ENCODE measurements at places on chromosomes 6 and 20.

DNA sequence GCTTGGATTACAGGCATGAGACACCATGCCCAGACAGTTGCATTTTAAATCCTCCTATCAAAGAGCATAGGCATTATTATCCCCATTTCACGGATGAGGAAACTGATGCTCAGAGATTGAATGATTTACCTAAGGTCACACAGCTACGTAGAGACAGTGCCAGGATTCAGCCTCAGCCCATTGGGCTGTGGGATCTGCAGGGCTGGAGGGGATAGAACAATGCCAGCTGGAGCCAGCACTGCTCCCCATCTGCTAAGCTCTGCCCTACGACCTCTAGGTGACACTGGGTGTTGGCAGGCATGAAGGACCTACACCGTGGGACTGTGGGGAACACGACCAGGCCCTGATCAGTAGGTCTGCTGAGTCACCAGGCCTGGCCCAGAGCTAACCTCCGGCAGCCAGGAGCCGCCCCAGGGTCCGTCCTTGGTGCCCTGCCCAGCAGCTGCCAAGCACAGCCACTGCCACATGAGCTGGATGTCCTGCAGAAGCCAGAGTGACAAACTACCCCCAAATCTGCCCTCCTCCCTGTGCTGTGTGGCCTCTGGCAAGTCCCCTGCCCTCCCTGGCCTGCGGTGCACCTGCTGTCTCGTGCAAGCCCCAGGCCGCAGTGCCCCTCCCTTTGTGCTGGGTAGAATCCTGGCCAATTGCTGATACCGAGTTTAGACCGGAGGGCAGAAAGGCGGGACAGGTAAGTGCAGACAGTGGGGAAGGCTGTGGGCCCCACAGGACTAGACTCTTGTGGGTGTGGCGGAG, 47.6 kb upstream of the PTGIS start:
- no peak for DNase-seq

DNA sequence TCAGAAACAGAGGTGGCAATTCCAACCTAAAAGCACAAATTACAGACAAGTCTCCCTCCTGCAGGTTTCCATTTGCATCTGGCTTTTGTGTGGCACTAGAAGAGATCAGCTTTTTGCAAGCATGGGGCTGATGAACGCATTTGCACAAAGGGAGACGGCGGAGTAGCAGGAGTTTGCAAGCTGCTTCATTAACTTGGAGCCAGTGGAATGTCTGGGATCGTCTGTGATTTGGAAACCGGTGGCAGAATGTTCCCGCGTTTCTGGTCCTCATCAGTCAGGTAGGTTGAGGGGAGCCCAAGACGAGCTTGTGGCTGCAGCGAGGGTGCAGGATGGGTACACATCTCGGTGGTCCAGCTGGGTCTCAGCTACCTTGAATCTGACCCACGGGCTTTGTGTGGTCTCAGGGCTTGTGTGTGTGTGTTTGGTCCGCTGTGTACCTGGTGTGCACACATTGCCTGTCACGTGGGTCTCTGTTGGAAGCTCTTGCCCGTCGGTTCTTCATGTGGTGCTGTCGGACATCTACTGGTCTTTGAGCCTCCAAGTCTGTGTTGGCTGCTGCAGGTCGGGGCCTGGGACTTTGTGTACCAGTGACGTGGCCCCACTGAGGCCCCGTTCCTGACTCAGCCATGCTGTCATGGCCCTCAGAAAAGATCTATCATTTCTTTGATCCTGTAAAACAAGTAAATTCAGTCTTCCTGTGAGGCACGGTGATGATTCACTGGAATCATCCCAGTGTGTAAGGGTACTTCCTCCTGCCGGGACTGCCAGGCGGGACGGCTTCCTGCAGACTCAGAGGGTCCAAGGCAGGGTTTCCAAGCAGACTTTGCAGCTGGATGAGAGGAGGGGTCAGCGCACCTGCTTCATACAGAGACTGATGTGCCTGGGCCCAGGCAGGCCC, 12.4 kb upstream of the MYT1 start:
- DNase-seq, result no peak

- peak; percentile 11 for DNase-seq
Measured at GRCh38 chr6:121055572-121056163, 278.6 kb downstream of the TBC1D32 start.

DNA sequence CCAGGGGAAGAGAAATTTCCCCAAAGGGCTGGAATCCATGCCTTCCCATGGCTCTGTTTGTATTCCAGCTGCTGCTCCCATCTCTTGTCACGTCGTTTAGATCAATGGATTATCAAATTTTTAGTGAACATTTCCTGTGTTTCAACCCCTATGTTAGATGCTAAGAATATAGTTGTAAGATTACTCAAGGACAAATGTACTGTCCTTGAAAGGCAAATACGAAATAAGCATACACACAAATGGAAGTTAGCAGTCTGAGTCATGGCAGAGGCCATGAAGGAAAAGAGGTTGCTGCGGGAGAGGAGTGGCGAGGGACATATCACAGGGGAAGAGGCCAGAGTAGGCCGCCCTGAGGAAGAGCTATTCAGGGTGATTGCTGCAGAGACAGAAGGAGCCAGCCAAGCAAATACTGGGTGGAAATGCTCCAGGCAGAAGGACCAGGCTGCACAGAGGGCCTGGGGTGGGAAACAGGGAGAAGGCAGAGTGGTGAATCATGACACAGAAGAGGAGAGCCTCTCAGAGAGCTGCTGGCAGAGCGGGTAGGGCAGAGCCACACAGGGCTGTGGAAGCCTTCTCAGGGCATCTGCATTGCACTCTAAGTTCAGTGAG, 219.2 kb upstream of the LRFN2 start:
- DNase-seq, result no peak

DNA sequence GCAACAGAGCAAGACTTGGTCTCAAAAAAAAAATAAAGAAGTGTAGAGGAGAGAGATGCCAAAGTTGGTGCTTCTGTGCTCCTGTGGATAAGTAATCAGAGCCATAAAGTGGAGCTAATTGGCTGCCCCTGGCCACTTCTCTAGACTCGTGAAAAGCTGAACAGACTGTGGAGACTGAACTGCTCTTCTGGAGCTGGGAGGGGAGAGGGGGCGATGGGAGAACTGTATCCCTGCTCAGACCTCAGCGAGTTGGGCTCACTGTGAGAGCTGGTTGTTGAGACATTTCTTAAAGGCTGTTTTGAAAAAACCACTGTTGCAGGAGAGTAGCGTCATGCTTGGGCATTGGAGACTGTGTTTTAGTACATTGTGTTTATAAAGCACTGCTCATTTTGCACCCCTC, 125.7 kb downstream of the TCP11 start:
- DNase-seq, result no peak

GRCh38 chr6:154399097-154399496, 42.5 kb upstream of the IPCEF1 start:
- no peak for DNase-seq

DNA sequence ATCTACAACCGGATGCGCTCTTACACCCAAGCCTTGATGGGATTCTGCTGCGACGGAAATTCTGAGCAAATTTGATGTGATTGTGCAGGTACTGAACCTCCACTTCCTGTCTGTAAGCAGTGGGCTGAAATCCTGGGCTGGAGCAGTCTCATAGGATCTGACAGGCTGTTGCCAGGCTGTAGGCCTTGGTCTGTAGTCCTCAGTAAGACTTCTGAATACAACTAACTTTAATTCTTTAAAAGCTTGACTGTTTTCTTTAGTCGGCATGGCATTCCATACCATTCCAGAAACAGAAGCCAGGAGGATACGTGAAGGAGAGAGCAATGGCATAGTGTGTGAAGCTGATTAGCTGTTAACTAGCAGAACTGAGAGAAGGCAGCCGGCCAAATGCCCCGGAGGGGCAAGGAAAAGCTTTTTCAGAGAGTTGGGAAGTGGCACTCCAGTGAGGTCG, 68.3 kb downstream of the ADTRP start:
- DNase-seq, result no peak

GRCh38 chr6:106702451-106703110, 73.2 kb downstream of the QRSL1 start:
- no peak for DNase-seq

DNA sequence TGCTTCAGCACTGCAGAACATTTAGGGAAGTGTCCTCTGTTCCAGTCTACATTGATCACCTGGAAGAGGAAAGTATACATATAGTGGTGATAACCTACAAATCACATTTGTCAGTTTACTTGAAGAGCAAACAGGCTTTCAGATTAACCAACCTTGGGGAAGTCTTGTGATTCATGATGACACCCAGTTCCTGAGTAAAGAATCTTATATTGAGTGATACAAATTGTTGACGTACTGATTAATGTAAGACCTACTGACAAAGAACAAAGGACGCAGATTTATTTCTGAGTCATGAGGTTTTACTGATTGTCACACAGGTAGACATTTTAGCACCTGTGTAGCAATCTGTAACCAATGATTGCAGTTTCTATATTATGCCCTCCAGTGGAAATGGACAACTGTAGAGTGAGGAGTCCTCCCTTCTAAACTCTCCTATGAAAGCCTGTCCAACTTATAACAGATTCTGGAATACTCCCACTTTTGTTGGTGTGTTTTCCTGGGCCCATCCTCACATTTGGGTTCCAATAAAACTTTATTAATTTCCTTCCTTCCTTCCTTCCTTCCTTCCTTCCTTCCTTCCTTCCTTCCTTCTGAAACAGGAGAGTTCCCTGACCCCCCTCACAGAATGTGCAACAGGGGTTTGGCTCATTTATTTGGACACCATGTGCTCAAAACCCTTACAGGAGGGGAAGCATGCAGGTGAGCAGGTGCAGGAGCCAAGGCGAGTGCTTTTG, 113.5 kb downstream of the SLC35B3 start:
- no peak for DNase-seq

DNA sequence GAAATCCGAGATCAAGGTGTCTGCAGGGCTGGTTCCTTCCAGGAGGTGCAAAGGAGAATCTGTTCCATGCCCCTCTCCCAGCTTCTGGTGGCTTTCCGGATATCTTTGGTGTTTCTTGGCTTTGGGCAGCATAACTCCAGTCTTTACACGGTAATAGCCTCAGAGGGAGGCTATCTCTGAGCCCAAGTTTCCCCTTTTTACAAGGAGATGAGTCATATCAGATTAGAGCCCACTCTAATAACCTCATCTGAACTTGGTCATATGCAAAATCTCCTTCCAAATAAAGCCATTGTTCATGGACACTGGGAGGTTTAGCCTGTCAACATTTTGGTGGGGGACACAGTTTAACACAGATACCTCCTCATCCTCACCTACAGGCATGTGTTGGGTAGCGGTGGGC, 213.7 kb downstream of the ATXN1 start:
- DNase-seq, result no peak

- peak; percentile 14 for DNase-seq
Measured at GRCh38 chr20:61253264-61253639, 1.2 kb downstream of the CDH4 start.

- DNase-seq, result no peak
Measured at GRCh38 chr20:36313476-36313875, 7.3 kb downstream of the DLGAP4 start.

All from NCI-H524 (cell line).